ENCODE measurements at places on chromosomes 5 and 9. TPM values are rescaled to one million over a fixed set of nuclear protein-coding genes. Genes with fewer than 3 reads are reported as not detected.

- peak; percentile 68 for DNase-seq
Observed at GRCh38 chr9:129570450-129571297, 50.2 kb downstream of the C9orf50 start.

DNA sequence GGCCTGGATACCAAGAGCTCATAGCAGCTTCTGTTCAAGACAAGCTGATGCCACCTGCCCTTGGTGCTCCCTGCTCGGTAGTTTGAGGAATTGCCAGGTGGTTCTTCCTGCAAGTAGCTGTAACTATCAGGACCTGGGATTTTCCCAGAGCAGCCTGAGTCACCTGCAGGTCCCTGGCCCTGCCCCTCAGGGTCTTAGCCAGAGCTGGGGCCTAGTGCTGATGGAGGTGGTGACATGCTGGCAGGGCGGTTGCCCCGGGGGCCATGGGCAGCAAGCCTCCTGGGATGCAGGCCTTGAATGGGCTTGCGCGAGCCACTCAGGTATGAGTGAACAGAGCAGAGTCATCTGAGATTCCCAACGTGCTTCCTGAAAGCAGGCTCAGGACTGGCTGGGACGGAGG, 262.3 kb downstream of the HSPA4 start:
- DNase-seq: no peak

DNA sequence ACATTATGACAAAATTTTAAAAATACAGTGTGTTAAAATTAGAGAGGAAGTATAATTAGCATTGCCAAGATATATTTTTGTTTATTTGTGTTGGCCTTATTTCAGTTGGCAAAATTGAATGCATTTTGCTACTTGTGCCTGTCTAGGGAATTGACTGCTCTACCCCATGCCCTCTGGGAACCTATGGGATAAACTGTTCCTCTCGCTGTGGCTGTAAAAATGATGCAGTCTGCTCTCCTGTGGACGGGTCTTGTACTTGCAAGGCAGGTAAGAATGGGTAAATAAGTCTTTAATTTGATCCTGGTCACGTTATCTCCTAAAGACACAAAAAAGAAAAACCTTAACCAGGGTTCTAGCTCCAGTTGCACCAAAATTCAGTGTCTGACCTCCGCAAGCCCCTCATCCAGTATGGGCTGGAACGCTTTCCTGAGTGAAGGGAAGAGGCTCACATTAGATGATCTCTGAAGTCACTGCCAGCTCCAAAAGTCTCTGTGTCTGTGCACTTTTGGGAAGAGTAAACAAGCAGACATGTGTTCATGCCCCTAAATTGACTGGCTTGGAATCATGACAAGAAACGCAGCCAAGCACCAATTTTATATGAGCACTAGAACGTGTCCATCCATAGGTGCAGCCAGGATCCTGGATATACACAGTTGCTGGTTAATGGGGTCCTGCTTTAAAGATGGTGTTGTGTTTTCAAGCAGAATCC, 98.3 kb upstream of the PRRC1 start:
- no peak for DNase-seq

The QRFP gene
- total RNA-seq: not detected

- no peak for DNase-seq
Observed at GRCh38 chr5:108505608-108506007, 123.7 kb upstream of the FBXL17 start.

The ADAMTS13 gene
- 3.3 TPM for total RNA-seq

DNA sequence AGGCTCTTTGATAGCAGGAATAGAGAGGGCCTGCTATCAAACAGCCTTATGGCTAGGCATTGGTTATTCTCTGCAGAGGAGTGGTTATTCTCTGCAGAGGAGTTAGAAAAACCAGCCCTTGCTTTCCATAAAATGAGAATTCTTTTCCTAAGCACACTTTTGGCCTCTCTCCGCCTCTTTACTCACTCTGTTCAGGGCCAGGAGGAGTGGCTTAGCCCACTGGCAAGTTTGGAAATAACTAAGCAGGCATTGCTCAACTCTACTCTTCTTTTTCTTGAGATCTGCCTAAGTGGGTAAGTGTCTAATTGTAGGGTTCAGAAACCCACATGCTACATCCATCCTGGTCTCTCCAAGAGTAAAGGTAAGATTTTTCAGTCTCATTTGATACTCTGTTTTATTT, 341.7 kb downstream of the KIAA0825 start:
- DNase-seq: no peak

- no peak for DNase-seq
Observed at GRCh38 chr5:176851871-176852658, 41.7 kb downstream of the UNC5A start.

DNA sequence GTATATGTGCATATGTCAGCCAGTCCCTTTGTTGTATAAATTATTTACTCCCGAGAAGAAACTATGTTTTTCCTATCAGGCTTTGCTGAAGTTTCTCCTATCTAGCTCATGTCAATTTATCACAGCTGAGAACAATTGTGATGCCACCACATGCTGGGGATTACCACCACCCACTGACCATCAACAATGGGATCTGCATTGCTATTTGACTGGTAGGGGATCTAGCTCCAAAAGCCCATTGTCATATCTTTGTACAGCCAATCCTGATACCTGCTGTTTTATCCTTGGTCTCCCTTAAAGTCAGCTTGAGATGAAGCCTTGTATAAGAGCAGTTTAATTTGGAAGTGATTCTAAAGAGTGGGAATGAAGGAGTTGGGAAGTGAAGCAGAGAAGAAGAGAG, 53.9 kb upstream of the KCNN2 start:
- no peak for DNase-seq

The NUTM2F gene
- not detected for total RNA-seq

GRCh38 chr9:106450549-106450948, 412.4 kb upstream of the ZNF462 start:
- DNase-seq: no peak

DNA sequence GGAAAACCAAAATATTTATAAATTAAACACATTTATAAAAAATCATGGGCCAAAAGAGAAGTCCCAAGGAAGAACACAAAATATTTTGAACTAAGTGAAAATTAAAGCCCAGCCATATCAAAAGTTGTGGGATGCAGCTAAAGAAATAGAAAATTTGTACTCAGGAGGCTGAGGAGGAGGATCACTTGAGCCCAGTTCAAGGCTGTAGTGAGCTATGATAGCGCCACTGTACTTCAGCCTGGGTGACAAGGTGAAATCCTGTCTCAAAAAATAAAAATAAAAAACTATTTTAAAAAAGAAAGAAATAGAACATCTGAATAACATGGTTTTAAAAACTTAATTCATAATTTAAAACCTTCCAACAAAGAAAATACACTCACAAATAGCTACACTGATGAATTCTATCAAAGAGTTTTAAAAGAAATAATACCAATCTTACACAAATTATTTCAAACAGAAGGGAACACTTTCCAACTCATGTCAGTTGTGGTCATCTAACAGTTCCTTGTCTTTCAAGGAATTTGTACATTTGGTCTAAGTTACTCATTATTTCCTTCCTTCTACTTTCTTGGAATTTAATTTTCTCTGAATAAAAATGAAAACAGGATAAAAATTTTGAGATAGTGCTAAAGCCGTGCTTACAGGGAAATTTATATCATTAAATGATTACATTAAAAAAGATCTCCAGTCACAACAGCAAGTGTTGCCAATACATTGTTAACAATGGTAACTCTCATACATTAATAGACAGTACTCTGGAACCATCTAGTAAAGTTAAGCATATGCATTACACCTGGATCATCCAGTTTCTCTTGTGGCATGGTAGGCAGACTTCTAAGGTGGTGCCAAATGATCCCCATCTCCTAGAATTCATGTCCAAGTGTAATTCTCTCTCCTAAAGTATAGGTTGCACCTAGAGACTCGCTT, 17.8 kb downstream of the PTBP3 start:
- no peak for DNase-seq

- DNase-seq: no peak
Observed at GRCh38 chr5:163964671-163965070, 459.3 kb downstream of the MAT2B start.

GRCh38 chr9:93911136-93911745, 43.9 kb downstream of the BARX1 start:
- no peak for DNase-seq

- no peak for DNase-seq
Observed at GRCh38 chr5:94941122-94941755, 322.8 kb downstream of the SLF1 start.

The C5orf58 gene
- total RNA-seq: not detected

GRCh38 chr9:125521462-125522327, 185.3 kb downstream of the MAPKAP1 start:
- no peak for DNase-seq

All from suprapubic skin (tissue), 4 donors.